Gastroesophageal sphincter (tissue), 4 donors: ENCODE measurements at places on chromosomes 3 and 15.

DNA sequence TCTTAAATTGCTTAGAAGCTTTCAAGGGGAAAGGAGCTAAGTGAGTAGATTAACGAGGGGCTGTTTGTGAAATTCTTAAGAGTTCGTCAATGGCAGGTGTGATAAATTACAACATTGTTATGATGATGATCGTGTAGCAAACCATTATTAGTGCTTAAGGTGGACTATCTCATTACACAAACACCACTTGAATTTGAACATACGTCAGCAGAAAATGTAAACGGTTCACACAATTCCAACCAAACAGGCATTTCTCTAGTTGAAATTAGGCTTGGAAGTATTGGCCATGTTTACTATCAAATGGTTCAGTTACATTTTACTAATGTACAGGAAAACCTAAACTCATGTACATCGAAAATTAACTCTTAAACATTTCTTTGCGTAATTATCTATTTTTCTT, 102.8 kb downstream of the PYDC2 start:
- no peak overlapping the region for H3K4me3 ChIP-seq
- no peak for ATAC-seq
- H3K36me3 ChIP-seq, result no peaks in the 10 kb centered on the region
- no peaks in the 10 kb centered on the region for H3K27me3 ChIP-seq
- H3K4me1 ChIP-seq, result no peaks in the 10 kb centered on the region
- H3K27ac ChIP-seq, result no peak overlapping the region

- H3K36me3 ChIP-seq, result peaks cover 20% of the 10 kb centered on the region
- no peak overlapping the region for H3K4me3 ChIP-seq
- H3K4me1 ChIP-seq, result peaks cover 35% of the 10 kb centered on the region
- no peak for ATAC-seq
- no peaks in the 10 kb centered on the region for H3K27me3 ChIP-seq
- H3K27ac ChIP-seq, result no peak overlapping the region
These were observed 59.4 kb downstream of the HACD2 start for GRCh38 chr3:123525433-123525832.

DNA sequence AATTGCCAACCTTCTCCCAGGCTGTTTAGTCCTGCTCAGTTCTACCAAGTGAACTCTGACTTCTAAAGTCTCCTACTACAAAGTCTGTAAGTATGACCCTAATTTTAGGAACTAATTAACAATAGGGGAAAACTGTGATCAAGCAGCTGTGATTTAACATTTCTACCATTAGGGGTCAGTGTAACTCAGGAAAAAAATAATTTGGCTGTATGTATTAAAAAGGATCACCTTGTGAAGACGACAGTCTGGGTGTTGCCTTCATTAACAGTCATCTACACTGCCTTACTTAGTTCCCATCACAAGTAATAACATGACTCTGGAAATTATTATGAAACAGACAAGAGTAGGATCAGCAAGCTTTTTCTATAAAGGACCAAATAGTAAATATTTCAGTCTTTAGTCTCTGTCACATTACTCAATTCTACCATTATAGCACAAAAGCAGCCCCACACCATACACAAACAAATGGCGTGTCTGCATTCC, 4.2 kb upstream of the NPHP3 start:
- H3K36me3 ChIP-seq, result no peaks in the 10 kb centered on the region
- no peaks in the 10 kb centered on the region for H3K27me3 ChIP-seq
- no peak overlapping the region for H3K4me3 ChIP-seq

GRCh38 chr3:96779810-96780209, 34.6 kb upstream of the EPHA6 start:
- H3K4me1 ChIP-seq, result no peaks in the 10 kb centered on the region
- no peaks in the 10 kb centered on the region for H3K27me3 ChIP-seq
- no peak overlapping the region for H3K4me3 ChIP-seq

- peaks cover 28% of the 10 kb centered on the region for H3K4me1 ChIP-seq
- no peaks in the 10 kb centered on the region for H3K36me3 ChIP-seq
- H3K4me3 ChIP-seq, result no peak overlapping the region
- ATAC-seq, result no peak
- H3K27ac ChIP-seq, result peak overlapping the region; percentile 48
These were observed 637.7 kb upstream of the TBL1XR1 start for GRCh38 chr3:177835008-177835407.

GRCh38 chr3:111852540-111852939, 6.5 kb upstream of the PHLDB2 start:
- no peak for ATAC-seq
- H3K4me3 ChIP-seq, result no peak overlapping the region
- no peaks in the 10 kb centered on the region for H3K27me3 ChIP-seq
- H3K36me3 ChIP-seq, result no peaks in the 10 kb centered on the region
- peak overlapping the region; percentile 25 for H3K27ac ChIP-seq

DNA sequence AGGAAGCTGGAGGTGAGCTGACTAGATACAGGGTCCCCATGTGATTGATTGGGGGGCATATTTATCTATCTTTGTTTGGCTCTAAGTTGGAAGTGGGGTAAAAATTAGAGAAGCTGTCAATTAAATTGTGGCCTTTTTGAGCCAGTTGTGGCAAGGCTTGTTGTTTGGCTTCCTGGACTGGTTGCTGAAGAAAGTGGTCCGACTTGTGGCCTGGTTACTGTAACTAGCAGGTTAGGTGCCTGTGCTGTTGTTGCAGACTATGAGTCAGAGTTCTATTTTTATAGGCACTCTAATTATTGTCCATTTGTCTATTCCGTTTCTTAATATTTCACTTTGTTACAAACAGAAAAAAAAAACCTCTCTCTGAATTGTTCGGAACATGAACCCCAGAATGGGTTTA, 129.1 kb upstream of the CNTN6 start:
- H3K4me3 ChIP-seq, result no peak overlapping the region
- no peak overlapping the region for H3K27ac ChIP-seq
- no peak for ATAC-seq
- no peaks in the 10 kb centered on the region for H3K27me3 ChIP-seq

DNA sequence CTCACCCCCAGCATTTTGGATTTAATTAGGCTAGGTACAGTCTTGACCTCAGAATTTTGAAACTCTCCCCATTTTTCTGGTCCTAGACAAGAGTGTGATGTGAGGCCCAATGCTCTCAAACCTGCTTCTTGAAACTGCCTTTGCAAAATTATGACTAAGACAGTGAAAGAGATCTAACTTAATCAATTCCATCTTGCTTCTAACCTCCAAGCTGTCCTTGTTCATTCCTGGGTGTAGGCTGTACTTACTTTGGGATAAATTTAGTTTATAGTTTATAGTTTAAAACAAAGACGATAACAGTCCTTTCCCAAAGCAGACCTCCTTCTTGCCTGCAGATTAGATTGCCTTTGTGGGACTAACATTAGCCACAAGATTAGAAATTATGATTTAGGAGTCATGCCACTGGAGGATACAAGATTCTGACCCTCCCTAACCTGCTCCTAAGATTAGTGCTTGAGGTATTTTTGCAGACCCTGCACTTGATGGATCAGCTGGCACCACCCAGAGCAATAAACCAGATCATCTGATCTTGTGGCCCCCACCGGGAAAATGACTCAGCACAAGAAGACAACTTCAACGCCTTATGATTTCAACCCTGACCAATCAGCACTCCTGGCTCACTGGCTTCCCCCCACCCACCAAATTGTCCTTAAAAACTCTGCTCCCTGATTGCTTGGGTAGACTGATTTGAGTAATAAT, 59.6 kb downstream of the CD200R1L start:
- no peak for ATAC-seq
- no peaks in the 10 kb centered on the region for H3K36me3 ChIP-seq
- no peaks in the 10 kb centered on the region for H3K27me3 ChIP-seq
- no peak overlapping the region for H3K4me3 ChIP-seq
- H3K4me1 ChIP-seq, result no peaks in the 10 kb centered on the region

DNA sequence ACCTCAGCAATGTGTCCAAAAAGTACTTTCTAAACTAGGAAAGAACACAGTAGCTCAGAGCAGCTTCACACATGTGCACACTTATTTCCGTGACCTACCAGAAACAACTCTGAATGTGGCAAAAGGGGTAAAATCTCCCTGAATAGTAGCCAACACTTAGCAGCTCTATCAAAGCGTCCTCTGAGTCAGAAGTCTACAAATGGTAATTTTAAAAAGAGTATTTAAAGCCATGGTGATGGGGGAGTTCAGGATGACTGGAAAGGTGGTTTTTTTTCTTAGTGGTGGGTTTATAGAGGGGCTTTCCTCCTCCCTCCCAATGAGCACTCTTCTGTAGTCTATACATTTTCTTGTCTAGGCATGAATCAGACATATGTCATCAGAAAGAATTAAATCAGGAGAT, 223.8 kb upstream of the PRICKLE2 start:
- H3K4me1 ChIP-seq, result peaks cover 5% of the 10 kb centered on the region
- no peak overlapping the region for H3K4me3 ChIP-seq
- no peak overlapping the region for H3K27ac ChIP-seq
- H3K27me3 ChIP-seq, result peaks cover 18% of the 10 kb centered on the region
